Esophagus mucosa (tissue), 1 donor: ENCODE measurements at places on chromosomes 5 and 9.

DNA sequence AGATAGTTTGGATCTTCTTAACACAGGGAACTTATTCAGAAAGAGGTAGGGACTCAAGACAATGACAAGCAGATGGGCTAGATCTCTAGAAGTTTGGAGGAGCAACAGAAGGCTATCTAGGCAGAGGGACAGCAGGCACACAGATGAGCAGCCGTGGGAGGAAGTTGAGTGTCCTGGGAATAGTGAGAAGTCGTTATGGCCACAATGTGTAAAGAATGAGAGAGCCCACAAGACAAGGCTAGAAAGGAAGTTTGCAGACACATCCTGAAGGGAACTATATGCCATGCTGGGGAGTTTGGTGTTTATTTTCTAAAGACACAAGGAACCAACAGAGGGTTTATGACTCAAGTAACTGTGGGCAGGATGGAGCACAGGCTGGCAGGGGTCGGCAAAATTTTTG, 160.6 kb downstream of the PALM2AKAP2 start:
- ATAC-seq: no peak

- no peak for ATAC-seq
These were observed 7.1 kb downstream of the TXNDC8 start for GRCh38 chr9:110330484-110331105.

GRCh38 chr9:2469681-2470221, 151.8 kb upstream of the VLDLR start:
- peak; percentile 32 for ATAC-seq

DNA sequence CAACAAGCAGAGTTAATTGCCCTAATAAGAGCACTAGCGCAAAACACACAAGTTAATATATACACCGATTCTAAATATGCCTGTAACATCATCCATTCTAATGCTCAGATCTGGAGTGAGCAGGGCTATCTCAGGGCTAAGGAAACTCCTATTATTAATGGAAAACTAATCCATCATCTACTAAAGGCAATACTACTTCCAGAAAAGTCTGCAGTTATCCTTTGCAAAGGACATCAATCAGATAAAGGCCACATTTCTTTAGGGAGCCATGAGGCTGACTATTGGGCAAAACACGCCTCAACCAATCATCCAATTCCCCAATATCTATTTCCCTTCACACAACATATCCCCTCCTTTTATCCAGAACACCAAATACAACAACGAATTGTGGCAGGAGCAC, 1032.3 kb upstream of the NUDT12 start:
- no peak for ATAC-seq

DNA sequence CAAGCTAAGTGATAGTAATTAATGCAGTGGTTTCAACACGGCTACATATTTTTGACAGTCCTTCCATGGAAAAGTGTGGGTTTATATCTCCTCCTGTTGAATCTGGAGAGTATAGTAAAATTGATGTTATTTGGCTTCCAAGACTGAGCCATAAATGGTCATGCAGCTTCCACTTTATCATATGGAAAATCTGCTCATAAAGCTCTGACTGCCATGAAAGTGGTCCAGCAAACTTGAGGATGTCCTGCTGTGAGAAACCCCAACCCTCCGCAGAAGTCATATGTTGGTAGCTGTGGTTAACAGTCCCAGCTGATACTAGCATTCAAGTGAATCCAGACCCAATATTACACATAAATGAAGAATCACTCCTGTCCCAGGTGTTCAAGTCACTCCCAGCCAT, 378.3 kb downstream of the KCTD16 start:
- no peak for ATAC-seq

DNA sequence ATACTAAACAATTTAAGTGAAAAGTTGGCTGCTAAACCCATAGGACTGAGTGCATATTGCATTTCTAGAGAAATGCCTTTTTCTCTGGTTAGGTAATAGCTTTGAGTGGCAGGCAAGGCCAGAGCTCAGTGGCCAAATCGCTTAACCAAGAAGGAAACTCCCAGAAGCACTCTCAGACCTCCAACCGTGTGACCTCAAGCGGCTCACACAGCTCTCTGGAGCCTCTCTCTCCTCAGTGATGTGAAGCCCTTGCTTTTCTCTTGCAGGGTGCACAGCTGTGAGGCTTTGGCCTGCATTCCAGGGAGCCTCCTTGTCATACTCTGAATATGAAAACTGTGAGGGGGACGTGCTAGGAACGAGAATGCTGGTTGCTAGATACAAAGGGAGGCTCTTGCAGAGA, 106.7 kb downstream of the INSYN2B start:
- no peak for ATAC-seq

DNA sequence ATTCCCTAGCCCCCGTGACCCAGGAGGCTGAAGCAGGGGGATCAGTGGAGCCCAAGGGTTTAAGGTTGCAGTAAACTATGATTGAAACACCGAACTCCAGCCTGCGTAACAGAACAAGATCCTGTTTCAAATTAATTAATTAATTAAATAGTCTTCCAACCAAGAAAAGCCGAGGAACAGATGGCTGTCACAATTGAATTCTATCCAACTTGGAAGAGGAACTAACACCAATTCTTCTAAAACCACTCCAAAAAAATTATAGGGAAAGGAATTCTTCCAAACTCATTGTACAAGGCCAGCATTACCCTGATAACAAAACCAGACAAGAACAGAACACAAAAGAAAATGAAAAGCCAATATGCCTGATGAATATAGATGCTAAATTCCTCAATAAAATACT, 43.4 kb upstream of the RGS7BP start:
- ATAC-seq: no peak

- no peak for ATAC-seq
These were observed 60.5 kb downstream of the GABRG2 start for GRCh38 chr5:162128117-162128516.

GRCh38 chr9:19171271-19171670, 44.0 kb upstream of the PLIN2 start:
- ATAC-seq: no peak

- peak; percentile 17 for ATAC-seq
These were observed 51.4 kb downstream of the PFDN1 start for GRCh38 chr5:140251527-140251973.

GRCh38 chr9:673264-673965, 168.1 kb upstream of the DMRT1 start:
- ATAC-seq: peak; percentile 89

- ATAC-seq: no peak
These were observed 76.8 kb downstream of the ISOC1 start for GRCh38 chr5:129171194-129171944.

GRCh38 chr5:134549714-134550113, 24.2 kb downstream of the JADE2 start:
- ATAC-seq: no peak

DNA sequence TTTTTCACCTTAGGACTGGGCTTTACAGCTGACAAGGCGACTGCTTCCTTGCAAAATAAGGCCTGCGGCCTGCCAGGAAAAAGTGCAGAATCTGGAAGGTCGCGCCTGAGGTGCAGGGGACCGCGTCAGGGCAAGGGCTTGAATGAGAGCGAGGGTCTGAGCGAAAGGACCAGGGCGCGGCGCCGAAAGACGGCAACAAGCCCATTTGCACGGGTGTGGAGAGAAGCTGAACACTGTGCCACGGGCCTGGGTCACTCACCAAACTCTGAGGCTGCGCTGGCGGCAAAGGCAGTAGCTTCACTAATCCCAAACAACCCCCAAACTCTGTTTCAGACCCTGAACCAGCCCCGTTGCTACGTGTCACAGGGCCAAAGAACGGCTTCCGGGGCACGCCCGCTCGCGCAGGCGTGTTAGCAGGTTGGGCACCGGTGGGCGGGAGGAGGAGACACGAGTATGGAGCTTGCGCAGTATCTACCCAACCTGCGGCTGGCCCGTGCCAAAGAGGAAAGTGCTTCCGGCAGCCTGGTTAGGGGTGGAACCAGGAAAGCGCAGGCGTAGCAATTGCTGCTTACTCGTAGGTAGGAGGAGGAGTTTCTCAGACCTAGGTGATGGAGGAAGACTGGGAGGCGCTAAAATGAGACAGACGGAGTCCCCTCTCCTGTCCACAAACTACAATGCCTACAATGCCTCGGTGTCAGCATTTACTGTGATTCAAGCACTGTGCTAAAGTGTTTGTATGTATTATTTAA, at the start of the genes KCTD16 and YIPF5:
Gene KCTD16 (plus strand): TSS at position 598 of the 749 bp plus-strand sequence.
Gene YIPF5 (minus strand): TSS at position 384 of the 749 bp plus-strand sequence. CDS start 704 bp downstream, outside the sequence.
- ATAC-seq: peak; percentile 100

DNA sequence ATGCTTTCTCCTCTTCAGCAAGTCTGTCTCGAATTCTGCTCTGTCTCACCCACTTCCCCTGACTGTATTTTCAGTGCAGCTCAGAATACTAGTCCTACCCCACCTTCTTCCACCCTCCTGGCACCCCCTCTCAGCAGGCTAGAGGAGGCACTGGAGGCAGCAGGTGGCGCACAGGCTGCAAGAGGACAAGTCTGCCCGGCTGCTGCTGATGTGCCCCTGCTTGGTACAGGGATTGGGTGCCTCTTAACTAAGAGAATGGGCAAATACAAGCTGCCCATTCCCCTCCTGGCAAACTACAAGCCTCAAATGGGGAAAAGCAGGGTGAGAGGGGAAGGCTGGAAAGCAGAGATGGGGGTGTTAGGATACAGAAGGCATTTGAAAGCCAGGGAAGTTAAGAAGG, 5.1 kb downstream of the TLN1 start:
- ATAC-seq: no peak

GRCh38 chr9:4424891-4425290, 65.4 kb upstream of the SLC1A1 start:
- no peak for ATAC-seq

GRCh38 chr9:11038366-11038765, 425.6 kb upstream of the PTPRD start:
- no peak for ATAC-seq

DNA sequence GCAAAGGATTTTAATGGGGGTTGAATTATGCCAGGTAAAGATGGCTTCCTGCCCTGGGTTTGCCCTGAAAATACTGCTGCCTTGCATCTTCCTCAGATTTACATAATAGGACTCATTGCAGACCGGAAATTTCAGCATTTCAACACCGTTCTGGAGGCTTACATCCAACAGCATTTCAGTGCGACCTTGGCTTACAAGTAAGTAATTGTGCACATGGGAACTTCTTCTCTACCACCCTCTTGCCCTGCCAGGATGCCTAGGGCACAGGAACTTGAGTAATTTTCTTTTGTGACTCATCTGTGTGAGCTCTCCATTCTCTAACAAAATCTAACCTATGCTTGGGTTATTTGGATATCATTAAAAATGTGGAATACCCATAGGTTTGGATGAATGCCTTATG, 80.2 kb downstream of the DOCK2 start:
- ATAC-seq: peak; percentile 77

DNA sequence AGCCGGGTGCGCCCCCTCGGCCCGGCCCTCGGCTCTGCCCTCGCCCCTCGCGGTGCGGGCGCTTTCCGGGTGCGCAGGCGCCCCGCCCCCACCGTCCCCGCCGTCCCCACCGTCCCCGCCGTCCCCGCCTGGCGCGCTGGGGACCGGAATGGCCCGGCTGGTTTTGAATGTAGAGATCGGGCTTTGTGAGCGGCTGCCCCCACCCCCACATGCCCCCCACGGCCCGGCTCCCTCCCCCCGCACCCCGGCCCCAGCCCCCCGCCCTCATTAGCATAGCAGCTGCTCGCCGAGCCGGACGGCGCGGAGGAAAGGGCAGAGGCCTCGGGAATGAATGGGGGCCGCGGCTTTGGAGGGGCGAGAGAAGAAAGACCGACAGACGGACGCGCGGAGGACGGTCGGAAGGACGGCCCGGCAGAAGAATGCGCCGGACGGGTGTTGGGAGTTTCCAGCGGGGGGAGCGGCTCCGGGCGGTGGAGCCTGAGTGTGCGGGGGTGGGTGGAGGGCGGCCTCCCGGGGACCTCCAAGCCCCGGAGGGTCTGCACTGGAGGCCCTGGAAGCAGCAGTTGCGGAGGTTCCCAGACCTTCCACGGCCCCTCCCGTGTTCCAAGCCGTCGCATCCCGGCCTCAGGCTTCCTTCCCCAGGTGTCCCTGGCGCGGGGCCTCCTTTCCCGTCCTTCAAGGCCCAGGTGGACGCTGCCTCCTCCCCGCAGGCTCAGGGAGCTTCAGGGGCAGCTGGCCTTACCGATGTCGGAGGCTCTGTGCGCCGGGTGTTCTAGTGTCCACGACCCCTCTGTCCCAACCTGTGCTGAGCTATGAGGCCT, 6.0 kb downstream of the NRARP start:
- ATAC-seq: no peak

DNA sequence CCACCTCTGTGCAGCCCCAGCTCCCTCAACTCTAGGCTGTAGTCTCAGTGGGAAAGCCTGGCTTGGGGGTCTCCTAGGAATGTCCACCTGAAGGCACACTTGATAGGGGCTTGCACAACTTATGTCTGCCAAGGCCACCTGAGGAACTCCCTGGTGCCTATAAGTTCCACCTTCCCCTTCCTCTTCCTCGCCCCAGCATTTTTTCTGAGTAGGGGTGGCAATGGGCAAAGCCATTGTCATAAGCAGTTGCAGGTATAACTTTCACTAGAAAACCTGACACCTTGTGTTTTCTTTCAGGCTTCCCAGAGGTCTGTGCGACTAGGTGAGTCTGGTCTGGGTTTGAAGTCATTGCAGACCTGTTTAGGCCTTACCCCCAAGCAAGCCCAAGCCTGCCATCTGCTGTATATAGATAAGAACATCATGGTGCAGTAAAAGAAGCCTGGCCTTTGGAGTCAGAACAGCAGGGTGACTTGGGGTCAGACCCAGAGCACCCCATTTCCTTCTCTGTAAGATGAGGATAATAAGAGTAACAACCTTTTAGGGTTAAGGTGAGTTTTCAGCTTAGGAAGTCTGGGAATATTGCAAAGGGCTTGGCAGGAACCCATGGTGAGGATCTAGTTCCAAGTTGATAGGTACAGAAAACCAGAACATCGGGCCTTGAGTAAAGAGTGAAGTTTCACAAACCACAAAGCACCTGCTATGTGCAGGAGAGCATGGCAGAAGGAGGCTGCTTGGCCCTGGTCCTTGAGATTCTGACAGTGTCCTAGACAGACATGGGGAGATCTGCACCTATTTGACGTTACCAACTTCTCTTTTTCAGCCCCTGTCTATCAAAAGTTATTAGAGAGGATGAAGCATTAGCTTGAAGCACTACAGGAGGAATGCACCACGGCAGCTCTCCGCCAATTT, 33.8 kb downstream of the TGFBI start:
- ATAC-seq: peak; percentile 79

DNA sequence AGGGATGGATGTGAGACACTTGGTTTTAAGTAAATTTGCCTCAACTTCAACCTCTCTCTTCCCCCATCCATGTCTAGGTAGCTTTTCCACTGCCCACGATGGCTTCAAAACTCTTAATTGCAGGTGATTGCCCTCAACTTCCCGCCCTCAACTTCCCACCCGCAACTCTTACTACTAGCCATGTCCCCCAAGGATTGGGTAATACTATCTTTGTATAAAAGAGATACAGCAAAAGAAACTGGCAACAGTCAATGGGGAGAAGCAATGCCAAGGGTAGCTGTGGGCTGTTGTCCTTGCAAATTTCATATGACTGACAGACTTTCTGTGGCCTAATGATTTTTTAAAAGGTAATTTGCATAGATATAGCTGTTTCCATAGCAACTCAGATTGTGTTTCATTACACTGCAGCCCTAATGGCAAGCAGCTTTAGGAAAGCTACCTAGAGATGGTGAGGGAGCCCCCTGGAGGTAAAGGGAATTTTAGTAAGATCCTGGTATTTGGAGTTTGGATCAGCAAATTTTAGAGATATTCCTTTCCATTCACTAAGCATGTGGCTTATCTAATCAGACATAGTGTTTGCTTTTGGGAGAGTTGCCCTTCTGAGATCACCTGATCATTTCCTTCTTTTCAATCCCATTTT, 421.5 kb upstream of the DAP start:
- ATAC-seq: no peak
